ENCODE measurements at places on chromosomes 4 and X. TPM values are rescaled to one million over a fixed set of nuclear protein-coding genes. Genes with fewer than 3 reads are reported as not detected.

- DNase-seq = no peak
Measured at GRCh38 chrX:105228602-105229001, 8.1 kb upstream of the TEX13A start.

Gene ATP1B4
- not detected for total RNA-seq

DNA sequence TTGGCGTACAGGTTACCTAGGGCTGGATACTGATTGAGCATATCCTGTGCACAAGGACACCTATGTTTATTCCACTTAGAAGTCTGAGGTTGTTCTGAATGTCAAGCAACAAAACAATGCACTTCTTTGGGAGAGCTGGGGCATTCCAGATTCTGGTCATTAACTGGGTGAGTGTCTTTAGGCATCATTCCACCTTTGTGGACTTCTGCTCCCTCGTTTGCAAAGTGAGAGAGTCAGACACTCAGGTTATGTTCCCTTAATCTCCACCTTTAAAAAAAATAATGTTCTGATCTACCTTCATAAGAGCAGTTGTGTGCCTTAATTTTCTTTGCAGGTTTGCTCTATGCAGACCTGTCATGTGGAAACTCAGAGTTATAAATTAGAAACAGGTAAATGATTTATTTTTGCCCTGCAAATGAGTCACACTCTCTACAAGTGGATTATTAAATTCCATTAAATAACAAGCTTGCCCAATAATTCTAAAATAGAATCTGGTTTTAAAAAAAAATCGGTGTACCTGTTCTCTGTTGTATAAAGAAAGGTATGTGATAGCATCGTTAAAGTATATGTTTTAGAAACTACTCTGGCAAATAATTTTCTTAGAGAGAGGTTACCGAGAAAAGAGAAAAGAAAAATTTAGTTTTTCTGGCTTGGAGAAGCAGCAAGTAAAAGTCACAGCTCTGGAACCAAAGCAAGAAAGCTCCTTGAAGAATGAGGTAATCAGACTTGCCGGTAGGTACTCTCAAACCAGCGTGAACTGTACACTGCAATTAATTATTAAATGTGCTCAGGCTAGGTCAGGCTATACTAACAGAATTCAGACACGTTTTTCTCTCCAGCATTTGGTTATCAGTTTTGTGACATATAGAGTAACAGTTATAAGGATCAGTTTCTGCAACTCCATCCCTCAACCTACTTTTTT, 93.2 kb downstream of the SORBS2 start:
- DNase-seq = no peak

DNA sequence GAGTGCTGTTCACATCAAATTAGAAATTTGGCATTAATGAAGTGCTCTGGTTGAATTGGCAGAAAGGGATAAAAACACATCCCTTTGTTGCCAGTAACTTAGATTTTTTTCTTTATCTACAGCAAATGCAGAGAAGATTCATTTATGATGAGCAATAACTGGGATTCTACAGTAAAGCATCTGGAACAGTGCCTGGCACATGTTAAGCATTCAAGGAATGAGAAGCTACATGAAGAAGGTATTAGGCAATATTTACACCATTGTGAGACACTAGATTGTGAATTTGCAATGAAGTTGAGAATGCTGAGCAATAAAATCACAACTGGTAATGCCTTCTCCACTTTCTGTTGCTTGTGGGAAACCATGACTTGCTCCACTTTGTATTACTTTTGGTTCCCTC, 33.5 kb downstream of the PCDH19 start:
- no peak for DNase-seq

DNA sequence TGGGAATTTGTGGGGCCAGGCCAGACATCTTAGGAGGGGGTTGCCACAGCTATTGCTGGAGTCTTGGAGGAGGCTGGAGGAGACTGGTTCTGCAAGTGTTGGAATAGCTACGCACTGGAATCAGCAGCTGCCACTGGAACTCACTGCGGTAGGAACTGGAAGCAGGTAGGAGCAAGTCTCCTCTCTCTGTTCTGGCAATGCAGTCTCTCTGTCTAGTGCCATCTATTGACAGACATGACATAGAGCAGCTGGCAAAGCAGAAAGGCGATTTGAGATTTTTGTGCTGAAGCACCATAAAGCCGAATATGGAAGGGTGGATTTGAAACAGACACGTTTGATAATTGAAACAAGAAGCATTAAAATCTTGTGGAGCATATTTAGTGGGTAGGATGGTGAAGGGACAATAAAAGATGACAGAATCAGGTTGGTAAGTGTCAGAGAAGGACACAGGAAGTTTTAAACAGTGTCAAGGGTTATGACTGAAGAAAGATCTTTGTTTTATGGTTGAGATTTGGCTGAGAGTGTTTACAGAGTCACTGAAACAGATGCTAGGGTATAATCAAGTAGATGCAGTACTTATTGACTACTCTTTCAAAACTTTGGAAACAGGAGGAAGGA, 23.5 kb upstream of the SYNPO2 start:
- DNase-seq = no peak

Gene SMIM31
- total RNA-seq = not detected

Gene VCX3B
- not detected for total RNA-seq

Gene GABRA4
- not detected for total RNA-seq

- DNase-seq = no peak
Measured at GRCh38 chrX:12128017-12128416, 10.3 kb upstream of the FRMPD4 start.

Measured in activated T-helper 1 cell treated with anti-CD3 and anti-CD28 coated beads, Interleukin-12 subunit alpha, Interleukin-12 subunit beta, Interleukin-2, Interleukin-4 antibody, amounts not matched to agents 30 ng/mL and 10 ng/mL and 1 ng/mL, durations not matched to agents 14 hours and 24 hours and 36 hours (primary cell).